ENCODE measurements at places on chromosomes 16 and 17.

GRCh38 chr16:85935974-85936760 lies 37.2 kb downstream of the IRF8 start:
- DNase-seq, result no peak

DNA sequence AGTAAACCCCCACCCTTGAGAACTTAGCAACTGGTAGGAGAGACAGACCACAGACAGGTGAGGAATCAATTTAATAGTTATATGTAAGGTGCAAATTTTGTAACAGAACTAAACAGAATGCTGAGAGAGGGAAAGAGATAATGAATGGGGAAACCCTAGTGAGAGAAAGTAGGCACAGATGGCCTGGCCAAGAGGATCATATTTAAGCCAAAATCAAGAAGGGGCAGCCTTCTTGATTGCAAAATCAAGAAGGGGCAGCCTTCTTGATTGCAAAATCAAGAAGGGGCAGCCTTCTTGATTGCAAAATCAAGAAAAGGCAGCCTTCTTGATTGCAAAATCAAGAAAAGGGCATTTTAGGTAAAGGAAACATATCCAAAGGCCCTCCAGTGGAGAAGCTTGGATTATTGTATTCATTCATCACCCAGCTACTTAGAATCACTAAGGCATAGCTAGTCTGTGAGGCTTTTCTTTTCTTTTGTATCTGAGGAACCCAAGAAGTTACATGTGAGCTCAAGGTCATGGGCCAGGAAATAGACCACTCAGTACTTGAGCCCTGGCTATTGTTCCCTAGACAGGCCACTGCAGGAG lies 190.6 kb downstream of the CYLD start:
- no peak for DNase-seq

DNA sequence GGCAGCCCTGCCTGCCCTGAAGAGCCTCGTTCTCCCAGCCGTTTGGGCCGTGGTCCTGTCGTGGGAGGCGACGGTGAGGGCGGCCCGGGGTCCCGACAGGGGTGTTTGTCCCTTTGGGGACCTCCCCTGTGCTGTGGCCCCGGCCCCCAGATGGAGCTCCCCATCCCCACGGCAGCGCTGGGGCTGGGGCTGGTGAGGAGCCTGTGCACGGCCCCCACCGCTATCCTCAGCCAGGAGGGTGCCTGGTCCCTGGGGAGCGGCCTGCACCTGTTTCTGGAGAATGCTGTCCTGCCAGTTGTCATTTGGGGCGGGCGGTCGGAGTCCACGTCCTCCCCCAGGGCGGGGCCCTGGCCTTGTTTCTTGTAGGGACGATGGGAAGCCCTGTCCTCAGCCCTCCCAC lies 6.6 kb downstream of the CAPN15 start:
- no peak for DNase-seq

- peak; percentile 40 for DNase-seq
Observed at GRCh38 chr16:709566-710499, 4.2 kb upstream of the FBXL16 start.

DNA sequence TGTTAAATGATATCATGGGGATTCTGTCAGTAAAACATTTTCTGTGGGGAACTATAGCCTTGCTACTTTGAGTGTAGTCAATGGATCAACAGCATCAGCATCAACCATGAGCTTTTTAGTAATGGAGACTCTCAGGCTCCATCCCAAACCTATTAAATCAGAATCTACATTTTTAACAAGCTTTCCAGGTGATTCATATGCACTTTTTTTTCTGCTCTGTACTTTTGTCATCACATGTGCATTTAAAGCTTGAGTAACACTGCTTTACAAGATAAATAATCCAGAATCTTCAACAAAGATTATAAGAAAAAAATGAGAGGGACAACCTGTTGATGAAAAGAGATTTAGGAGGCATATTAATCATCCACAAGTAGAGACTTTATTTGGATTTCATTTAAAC lies 23.5 kb downstream of the NUP93 start:
- DNase-seq, result no peak

- DNase-seq, result no peak
Observed at GRCh38 chr16:228151-228851, 948 bp downstream of the LUC7L start.

- peak; percentile 75 for DNase-seq
Observed at GRCh38 chr16:69057400-69058378, 47.8 kb upstream of the HAS3 start.

GRCh38 chr16:80652441-80652840 lies 111.6 kb downstream of the DYNLRB2 start:
- no peak for DNase-seq

DNA sequence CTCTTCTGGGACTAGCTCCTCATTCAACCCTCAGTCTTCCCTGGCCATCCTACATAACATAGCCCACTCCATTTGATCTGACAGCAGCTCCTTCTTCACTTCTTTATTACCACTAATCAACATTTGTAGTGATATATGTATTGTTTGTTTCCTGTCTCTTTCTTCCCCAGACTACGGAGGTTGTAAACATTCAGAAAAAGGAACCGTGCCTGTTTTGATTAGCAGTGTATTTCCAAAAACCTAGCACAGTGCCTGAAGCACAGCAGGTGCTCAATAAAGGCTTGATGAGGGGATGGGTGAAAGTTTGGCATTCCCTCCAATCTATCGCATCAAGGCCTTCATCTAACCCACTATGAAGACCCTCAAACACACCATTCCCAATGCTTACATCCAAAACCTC lies 150.8 kb downstream of the XYLT1 start:
- DNase-seq, result no peak

DNA sequence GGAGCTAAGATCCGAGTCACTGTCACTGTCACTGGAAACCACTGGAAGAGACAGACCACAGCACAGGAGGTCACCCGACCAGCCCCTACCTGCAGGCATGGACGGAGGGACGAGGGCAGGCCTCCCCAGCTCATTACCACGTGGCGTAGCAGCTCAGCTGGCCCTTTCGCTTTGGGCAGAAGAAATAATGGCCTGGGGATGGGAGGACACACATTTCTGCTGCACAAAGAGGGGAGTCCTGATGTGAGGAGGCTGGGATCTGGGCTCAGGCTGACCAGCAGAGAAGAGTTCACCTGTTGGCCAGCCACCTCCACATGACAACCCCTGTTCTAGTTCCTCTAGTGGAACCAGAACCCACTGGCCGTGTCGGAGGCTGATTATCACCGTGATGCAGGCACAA lies 38.2 kb upstream of the DOC2B start:
- DNase-seq, result no peak

DNA sequence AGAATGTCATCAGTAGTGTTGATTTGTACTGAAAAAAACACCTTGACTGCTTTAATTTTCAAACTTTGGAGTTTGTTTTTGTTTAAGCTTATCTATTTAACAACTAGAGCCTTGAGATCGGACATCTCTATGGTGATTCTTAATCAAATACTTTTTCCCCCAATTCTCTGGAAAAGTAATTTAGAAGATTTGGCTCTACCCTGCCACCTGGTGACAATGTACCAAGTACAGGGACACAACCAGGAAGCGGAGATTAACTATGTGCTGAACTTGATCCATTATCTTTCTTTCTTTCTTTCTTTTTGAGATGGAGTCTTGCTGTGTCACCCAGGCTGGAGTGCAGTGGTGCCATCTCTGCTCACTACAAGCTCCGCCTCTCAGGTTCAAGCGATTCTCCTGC lies 30.8 kb downstream of the USP43 start:
- no peak for DNase-seq

DNA sequence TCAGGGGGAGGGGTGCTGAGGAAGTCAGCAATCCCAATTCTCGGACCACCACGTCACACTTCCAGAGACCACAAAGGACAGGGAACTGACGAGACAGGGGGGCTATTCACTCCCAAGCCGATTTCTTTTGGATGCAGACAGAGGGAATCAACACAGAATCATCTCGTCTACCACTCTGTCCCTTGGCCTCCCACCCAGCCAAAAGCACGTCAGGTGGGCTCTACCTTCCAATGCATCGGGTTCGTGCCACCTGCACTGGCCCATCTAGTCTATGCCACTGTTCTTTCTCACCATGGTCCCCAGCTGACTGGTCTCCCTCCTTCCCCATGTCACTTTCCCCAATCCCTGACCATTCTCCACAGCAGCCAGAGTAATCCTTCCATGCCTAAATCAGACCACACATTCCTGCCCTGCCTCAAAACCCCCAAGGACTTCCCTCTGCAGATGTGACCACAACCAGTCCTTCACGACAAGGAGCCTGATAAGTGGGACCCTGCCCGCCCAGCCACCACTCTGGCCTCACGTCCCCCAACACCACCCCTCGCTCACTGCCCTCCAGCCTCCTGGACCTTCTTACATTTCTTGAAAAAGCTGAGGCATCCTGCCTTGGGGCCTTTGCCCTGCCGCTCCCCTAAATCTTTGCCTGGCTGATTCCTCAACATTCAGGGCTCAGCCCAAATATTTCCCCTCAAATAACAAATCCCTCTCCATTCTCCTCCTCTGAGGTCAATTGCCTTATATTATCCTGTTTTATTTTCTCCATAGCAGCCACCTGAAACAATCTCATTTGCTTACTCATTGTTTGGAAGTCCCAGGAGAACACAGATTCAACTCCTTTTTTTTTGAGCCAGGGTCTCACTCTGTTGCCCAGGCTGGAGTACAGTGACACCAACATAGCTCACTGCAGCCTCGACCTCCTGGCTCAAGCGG lies 70.4 kb downstream of the IL21R start:
- no peak for DNase-seq

- DNase-seq, result no peak
Observed at GRCh38 chr16:76639685-76640289, 362.6 kb downstream of the CNTNAP4 start.

DNA sequence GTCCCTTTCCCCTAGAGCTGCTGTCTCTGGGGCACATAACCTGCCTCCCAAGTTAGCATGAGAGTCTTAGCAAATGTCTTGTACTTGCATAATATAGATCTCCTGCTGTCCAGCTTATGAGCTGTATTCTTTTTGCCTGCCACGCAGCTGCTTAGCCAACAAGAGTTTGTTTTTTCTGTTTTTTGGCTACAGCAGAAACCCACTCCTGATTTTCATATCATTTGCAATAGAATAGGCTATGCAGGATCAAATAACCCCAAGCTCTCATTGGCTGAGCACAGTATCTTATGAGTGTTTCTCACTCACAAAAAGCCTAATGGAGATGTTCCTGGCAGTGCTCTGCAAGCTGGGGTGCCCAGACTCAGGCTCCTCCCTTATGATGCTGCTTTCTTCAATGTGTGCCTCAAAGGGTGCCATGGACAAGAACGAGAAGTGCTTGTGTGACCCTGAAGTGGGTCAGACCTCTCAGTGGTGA lies 23.1 kb downstream of the B9D1 start:
- no peak for DNase-seq

- no peak for DNase-seq
Observed at GRCh38 chr16:72859581-72859980, 188.3 kb downstream of the ZFHX3 start.

- no peak for DNase-seq
Observed at GRCh38 chr17:3002538-3003295, 60.7 kb downstream of the OR1D5 start.

DNA sequence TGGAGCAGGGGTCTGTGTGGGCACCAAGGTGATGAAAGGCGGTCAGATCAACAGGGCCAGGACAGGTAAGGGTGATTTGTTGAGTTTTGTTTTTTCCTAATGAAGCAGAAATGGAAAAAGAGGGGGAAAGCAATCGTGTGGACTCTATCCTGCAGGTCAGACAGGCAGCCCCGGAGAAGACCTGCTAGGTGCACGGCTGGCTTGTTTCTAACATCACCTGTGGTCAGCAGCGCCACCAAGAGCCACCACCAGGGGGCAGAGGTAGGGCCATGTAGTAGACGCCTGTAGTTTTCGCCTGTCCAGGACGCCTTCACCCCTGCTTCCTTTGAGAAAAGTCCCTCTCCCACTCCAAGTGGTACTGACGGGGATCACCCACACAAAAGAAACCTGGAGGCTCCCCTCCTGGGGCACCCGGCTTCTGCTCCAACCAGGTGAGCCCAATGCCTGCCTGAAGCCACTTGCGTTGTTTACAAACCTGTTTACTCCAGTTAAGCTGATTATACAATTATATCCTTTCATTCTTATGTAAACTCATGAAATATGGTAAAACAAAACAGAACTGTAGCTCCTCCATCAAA lies 54.2 kb upstream of the SEC14L1 start:
- no peak for DNase-seq

GRCh38 chr17:22707626-22708025 lies 1015.3 kb downstream of the KCNJ18 start:
- no peak for DNase-seq

DNA sequence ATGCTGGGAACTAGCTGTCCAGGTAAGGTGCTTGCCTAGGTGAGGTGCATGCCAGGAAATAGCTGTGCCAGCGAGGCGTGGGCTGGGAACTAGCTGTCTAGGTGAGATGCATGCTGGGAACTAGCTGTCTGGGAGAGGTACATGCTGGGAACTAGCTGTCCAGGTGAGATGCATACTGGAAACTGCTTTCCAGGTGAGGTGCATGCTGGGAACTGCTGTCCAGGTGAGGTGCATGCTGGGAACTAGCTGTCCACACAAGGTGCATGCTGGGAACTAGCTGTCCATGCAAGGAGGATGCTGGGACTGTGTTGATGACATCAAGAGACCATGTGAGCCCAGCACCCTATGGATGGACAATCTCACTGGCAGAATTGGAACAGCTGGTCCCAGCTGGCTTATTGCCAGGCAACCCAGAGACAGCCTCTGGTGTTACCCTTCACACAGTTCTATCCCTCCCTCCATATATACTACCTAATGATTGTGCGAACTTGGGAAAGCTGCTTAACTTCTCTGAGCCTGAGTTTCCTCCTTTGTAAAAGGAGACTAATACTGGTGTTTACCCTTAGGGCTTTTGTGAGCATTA lies 479.9 kb upstream of the RBFOX1 start:
- DNase-seq, result no peak

- DNase-seq, result no peak
Observed at GRCh38 chr17:29115435-29115834, 64.8 kb downstream of the MYO18A start.

- DNase-seq, result no peak
Observed at GRCh38 chr17:322006-322780, 30.4 kb downstream of the RPH3AL start.

DNA sequence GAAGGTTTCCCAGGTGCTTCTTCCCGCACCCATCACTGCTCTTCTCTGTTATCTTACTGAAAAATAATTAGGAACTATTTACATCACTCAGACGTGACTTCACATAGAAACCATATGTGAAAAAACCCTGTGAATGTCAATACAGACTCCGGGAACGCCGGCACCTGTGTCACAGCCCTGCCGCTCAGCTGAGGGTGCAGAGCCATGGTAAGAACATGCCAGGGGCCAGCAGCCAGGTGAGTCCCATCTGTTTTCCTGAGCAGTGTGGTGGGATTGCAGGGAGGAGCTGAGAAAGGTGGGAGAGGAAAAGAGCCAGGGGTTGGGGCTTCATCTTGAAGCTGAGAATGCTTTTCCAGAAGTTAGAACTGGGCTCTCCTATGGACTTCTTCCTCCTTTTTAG lies 13.7 kb downstream of the FOXF1 start:
- no peak for DNase-seq

GRCh38 chr17:79509008-79509407 lies 101.8 kb downstream of the RBFOX3 start:
- no peak for DNase-seq
